ENCODE measurements at places on chromosomes 4 and X.

- DNase-seq: no peak
Measured at GRCh38 chrX:130264573-130264972, 4.1 kb downstream of the ZNF280C start.

DNA sequence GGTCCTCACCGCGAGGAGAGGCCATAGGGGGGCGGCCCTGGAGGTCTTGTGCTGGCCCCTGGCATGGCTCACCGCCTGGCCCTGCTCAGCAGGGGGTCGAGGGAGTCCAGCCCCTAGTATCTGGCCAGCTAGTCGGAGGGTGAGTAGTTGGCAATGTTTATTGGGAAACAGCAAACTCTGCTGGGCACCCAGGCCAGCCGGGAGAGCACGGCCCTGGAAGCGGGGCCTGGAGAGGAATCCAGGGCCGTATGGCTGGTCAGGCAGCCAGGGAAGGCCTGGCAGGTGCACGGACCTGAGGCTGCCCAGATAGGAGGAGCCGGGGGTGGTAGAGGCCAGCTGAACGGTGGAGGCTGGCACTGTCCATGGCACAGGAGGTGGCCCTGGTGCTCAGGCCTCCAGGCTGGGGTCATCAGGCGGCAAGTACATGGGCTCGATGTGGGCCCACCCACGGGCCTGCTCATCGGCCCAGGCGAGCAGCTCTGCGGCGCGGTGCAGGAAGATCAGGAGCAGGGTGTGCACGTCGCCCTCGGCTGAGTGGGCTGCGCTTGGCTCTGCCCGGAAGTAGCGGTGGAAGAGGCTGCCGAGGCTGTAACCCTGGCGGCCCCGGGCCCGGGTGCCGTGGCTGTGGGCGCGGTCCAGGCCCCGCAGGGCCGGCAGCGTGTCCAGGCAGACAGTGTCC is 1.4 kb downstream of the TREX2 start:
- no peak for DNase-seq

DNA sequence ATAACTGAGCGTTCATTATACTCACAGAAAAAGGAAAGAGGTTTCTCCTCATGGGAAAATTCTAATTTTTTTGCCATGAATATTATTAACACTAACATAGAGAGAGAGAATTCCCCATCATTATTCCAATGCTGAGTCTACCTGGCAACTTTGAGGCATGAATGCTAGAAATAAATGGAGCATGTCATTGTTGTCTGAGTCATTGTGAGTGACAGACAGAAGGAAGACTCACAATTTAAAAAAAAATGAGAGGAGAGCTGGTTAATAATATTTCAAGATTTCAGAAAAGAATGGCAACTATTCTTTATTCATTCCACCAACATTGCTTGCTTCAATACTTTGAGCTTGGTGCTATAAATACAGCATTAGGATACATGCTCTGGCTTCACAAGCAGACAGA is 170.4 kb upstream of the HS3ST1 start:
- DNase-seq: no peak

GRCh38 chr4:19239565-19239964 is 1012.1 kb upstream of the SLIT2 start:
- no peak for DNase-seq

- DNase-seq: no peak
Measured at GRCh38 chr4:58061967-58062366, 951.8 kb upstream of the IGFBP7 start.

- DNase-seq: no peak
Measured at GRCh38 chrX:137342969-137343368, 223.0 kb upstream of the ZIC3 start.

- DNase-seq: no peak
Measured at GRCh38 chr4:21749412-21749811, 199.2 kb downstream of the KCNIP4 start.

GRCh38 chr4:173807347-173807746 is 277.3 kb upstream of the HAND2 start:
- no peak for DNase-seq

GRCh38 chrX:149717803-149718202 is 5.9 kb downstream of the MAGEA11 start:
- no peak for DNase-seq

DNA sequence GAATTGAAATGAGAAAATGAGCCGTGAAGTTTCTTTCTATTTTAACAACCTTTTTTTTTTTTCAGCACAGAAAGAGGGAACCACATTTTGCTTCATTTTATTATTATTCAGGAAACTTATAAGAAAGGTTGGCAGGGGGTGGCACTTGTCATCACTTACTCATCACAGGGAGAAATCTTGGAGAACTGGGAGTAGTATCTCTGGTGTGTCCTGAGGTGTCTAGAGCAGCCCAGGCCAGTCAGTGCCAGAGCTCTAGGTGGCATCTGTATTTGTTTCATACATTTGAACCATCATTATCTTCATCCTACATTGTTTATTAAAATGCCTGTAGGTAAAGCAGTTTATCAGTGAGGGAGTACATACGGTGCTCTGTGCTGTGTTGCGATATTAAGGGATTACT is 43.8 kb upstream of the ARHGAP24 start:
- DNase-seq: no peak

Data from stimulated activated CD4-positive, alpha-beta T cell treated with anti-CD3 and anti-CD28 coated beads, Interleukin-1b, Interleukin-23, amount 100 ng/mL, for 48 hours (primary cell).